Stimulated activated CD8-positive, alpha-beta memory T cell treated with anti-CD3 and anti-CD28 coated beads, Interleukin-4, amount 100 ng/mL, for 4 hours (primary cell): ENCODE measurements at places on chromosomes 11 and 22.

DNA sequence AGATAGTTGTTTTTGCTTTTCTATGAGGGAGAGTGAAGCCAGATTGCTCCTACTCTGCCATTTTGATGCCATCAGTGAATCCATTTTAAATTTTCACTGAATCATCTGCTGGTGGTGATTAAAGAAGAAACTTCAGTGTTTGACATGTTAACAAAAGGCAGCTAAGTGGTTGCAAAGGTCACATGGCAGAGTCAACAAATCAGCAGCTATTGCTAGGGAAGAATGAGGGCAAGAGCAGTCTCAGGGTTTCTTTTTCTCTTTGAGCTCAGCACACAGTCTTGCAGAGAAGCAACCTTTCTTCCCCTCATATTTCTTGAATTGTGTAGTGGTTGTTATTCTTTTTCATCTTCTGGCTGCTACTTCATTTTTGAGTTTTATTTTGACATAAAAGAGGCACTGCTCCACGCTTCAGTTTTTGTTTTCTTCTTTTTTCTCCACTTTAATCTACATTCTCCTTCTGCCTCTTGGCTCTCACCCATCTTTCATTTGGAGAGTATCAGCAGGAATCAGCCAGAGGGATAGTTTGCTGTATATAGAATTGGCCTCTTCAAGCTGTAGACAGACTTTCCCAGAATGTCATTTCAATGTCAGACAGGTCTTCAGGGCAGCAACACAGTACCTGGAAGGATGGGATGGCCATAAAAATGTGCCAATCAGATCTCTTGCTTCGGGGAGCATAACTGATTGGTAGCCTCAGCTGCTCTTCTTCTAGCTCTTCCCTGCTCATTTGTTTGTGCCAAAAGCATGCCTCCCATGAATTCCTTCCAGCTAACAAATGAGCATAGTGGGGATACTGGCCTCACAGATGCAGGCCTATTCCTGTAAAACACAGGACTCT is 153.9 kb downstream of the TRPC6 start:
- no peak for DNase-seq

DNA sequence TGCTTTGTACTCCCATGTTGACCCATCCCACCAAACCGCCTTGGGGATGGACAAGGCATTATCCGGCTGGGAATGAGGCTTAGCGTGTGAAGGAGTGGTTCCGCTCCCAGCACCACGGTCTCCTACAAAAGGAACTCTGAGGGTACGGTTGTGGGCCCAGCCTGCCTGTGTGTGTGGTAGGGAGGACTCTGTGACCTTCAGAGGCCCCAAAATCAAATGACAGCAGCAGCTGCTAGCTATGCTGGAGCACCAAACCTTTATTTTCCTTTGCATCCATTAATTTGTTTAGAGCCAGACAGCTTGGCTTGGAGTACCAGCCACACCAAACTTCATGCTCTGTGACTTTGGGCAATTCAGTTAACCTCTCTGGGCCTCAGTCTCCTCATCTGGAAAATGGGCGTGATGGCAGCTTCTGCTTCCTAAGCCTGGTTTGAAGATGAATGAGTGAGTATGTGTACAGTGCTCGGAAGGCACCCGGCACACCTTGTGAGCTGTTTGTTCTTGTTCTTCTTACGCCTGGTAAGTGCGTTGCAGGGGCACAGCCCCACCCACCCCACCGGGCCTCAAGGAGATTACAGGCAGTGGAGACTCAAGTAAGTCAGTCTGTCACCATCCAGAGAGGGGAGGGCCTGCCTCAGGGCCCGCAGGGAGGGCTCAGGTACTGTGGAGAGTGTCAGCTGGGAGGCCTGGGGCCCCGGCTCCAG is 25.3 kb downstream of the MB start:
- no peak for DNase-seq

DNA sequence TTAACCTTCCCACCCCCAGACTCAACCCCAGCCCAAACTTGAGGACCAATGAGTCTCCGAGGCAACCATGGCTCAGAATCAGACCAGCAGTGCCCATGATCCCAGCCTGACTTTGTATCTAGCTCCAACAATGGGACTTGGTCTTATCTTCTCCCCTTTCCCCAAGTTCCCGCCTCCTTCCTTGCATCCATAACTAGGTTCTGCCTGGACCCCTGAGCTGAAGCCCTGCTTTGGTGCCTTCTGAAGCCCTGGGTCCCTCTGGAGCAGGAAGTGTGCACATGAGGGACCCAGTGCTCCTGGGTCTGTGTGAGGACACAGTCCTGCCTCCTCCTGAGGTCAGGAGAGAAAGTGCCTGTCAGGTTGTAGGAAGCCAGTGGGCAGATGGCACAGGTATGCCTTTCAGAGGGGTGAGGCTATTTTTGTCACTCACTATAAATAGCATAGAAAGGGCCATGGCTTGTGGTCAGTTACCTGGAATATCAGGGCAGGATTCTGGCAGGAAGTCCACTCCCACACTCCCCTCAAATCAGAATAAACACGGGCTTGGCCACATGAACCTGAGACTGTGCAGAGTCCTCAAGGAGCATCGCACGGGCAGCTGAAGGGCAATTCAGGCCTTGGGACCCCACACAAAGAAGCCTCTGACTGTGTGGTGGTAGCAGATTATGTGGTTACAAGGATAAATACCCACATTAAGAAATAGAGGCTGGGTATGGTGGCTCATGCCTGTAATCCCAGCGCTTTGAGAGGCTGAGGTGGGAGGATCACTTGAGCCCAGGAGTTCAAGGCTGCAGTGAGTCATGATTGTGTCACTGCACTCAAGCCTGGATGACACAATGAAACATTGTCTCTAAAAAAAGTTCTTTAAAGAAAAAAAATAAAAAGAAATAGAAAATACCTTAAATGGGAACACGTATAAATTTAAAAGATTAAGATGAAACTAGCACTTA is 27.4 kb downstream of the RCN1 start:
- no peak for DNase-seq

- DNase-seq, result no peak
These were observed 51.5 kb downstream of the RTL6 start for GRCh38 chr22:44446483-44446882.

DNA sequence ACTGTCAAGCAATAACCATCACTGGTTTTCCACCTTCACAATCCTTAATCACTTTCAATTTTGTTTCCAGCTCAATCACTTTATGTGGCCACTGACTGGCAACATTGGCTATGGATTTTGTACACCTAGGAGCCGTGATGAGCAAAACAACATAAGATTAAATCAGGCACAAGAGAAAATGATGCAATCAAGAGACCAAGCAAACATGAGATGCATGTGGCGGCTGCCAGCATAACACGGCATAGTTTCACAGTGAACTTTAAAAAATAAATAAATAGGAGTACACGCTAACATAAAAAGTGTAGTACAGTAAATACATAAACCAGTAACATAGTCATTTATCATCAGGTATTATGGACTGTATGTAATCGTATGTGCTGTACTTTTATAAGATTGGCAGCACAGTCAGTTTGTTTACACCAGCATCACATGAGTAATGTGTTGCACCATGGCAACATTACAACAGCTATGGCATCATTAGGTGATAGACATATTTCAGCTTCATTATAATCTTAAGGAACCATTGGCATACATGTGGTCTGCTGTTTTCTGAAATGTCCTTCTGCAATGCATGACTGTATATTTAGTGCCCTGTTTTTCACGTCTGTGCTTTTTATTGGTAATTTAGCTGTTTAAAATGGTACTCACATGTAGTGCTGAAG is 83.3 kb upstream of the PRDM11 start:
- DNase-seq, result no peak

- DNase-seq, result no peak
These were observed 22.7 kb downstream of the IFT27 start for GRCh38 chr22:36753120-36753802.

DNA sequence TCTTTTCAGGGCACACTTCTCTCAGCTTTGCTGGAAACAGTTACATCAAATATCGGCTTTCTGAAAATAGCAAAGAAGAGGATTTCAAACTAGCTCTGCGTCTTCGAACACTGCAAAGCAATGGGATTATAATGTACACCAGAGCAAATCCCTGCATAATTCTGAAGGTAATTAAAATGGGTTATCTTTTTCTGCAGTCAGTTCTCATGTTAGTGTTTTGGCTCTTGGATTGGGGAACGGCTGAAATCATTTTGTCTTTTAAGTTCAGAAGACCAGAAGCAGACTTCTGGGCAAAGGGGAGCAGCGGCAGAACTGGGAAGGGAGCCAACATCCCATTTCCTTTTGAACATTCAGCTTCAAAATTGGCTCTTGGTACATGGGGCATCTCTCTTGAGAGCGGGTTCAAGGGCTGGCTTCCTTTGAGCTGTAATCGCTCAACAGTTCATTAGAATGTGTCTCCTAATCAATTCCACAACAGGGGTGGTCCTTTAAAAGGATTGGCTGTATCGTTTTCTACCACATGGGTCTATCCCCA is 110.2 kb upstream of the MTNR1B start:
- DNase-seq, result no peak

DNA sequence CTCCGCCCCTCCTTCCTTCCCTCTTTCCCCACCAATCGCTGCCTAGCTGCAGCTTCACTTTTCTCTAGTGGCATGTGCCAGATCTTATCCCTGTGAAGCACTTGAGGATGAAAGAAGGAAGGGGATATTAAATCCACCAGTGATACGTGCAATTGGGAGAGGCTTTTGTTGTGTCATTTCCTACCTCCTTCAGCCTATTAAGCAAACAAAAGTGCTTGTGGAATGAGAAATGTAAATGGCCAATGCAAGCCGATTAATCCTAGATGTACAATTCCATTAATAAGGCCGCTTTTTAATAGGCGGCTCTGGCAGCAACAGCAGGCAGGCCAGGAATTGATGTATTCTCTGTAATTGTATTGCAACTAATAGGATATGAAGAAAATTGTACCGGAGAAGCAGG is 23.3 kb downstream of the NTM start:
- no peak for DNase-seq

DNA sequence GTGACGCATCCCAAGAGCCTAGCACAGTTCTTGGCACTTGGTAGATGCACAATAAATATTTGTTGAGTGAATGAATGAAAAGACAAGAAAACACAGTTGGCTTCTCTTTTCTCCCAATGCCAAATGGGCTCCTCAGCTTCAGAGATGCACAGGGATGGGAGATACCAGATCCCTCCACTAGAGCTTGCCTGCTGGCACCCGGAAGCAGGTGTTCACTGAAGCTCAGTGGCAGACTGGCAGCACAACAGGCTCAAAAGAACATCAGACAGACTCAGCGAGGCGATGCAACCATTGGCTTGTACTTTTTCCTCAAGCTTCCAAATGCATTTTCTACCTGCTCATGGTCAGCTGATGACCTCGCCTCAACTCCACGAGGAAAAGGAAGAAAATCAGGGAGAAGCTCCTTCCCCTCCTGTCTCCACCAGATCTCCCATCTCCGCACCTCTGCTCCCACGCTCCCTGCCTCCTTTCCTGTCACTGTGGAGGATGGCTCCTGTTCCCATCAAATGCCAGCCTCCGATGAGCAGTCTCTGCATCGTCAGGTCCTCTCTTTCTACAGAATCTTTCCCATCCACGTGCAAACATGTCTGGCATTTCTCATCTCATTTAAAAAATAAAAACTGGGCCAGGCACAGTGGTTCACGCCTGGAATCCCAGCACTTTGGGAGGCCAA is 5.8 kb downstream of the RAPSN start:
- no peak for DNase-seq

- DNase-seq, result no peak
These were observed 45.8 kb downstream of the LRFN4 start for GRCh38 chr11:66902486-66903177.

DNA sequence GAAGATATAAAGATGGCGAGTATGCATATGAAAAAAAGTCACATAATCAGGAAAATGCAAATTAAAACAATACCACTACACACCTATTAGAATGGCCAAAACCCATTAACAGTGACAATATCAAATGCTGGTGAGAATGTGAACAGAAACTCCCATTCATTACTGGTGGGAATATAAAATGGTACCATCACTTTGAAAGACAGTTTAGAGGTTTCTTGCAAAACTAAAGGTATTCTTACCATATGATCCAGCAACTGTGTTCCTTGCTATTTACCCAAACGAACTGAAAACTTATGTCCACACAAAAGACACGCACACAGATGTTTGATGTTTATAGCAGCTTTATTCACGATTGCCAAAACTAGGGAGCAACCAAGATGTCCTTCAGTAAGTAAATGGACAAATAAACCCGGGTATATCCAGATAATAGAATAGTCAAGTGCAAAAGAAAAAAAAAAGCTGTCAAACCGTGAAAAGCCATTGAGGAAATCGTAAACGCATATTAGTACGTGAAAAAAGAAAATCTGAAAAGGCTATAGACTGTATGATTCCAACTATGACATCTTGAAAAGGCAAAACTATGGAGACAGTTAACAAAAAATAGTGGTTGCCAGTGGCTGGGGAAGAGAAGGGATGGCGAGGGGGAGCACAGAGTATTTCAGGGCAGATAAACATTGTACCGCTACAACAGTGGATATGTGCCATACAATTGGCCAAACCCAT is 7.2 kb downstream of the PICALM start:
- DNase-seq, result no peak

GRCh38 chr11:13260963-13261588 is 16.5 kb upstream of the BMAL1 start:
- DNase-seq, result no peak

GRCh38 chr11:15901054-15901453 is 455.3 kb downstream of the SOX6 start:
- no peak for DNase-seq

GRCh38 chr11:70696076-70696475 is 297.7 kb downstream of the CTTN start:
- DNase-seq, result no peak

DNA sequence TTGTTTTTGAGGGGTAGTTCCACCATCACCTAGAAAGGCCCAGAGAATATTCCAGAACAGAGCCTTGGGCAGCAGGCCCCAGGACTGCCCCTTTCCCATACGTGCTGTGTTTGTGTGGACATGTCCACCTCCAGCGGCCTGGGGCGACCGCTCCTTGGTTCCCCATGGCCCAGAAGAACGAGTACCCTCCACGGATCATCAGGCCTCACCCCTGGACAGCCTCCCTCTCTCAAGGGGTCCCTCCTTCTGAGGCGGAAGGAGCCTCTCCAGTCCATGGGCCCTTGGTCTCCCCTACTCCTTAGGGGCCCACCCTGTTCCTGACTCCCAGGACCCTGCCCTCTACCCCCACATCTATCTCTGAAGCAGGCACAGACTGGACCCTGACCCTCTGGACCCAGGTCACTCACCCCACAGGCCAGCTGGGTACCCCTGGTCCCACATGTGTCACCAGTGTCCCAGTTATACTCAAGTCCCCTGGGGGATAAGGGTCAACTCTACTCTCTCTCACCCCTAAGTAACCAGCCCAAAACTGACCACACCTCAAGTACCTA is 32.6 kb downstream of the IGLL5 start:
- DNase-seq, result no peak

DNA sequence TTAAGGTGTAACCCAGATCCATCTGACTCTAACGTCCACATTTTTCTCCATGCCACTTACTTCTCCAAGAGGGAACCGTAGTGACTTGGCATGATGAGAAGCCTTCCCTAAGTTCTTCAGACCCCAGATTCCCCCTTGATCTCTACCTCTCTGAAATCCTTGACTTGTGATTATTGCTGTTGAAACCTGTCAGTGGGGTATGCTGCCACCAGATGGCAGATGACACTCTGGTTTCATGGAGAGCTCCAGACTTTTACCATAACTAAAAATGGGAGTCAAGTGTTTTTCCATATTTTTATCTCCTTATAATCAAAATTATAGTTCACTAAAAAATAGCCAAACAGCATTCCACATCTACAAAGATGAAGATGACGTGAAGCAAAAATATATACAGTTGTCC is 504.2 kb downstream of the SOX6 start:
- no peak for DNase-seq

- DNase-seq, result no peak
These were observed 14.6 kb downstream of the GTPBP1 start for GRCh38 chr22:38720350-38720749.

- DNase-seq, result no peak
These were observed 461.7 kb upstream of the CADM1 start for GRCh38 chr11:115965767-115966504.

GRCh38 chr11:62352355-62353336 is 15.4 kb downstream of the ASRGL1 start:
- no peak for DNase-seq
